Activated CD4-positive, alpha-beta T cell treated with anti-CD3 and anti-CD28 coated beads, Interleukin-2, amount 50 U/mL, for 1 hour (primary cell): ENCODE measurements at places on chromosomes 13 and 19.
A peak's percentile ranks its signal among the peaks of the same experiment; 100 is the strongest.

- no peak for DNase-seq
These were observed 36.1 kb downstream of the CNMD start for GRCh38 chr13:52703482-52703881.

DNA sequence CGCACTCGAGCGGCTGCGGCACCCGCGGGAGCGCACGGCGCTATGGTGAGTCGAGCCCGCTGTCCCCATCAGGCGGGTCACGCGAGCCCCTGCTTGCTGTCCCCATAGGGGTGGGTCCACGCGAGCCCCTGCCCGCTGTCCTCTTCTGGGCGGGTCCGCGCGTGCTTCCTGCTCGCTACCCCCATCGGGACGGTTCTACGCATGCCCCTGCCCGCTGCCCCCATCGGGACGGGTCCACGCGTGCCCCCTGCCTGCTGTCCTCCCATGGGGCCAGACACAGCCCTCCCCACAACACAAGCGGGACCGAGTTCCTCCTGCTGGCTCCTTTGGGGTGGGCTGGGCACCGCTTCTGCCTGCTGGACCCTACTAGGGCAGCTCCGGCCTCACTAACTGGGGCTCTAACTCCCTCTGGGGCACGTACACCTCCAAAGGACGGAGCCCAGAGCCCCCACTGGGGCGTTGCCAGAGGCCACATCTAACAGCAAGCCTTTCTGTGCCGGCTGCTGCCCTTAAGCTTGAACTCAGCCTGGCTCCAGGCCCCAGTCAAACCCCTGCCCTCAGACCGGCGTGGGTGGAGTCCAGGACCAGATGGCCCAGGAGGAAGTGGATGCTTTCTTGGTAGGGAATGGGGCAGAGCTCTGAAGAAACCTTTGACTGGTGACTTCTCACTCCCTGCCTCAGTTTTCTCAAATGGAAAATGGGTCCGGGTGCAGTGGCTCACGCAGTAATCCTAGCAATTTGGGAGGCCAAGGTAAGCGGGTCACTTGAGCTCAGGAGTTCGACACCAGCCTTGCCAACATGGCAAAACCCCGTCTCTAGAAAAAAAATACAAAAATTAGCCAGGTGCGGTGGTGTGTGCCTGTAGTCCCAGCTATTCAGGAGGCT is 722 bp downstream of the COLGALT1 start:
- DNase-seq: no peak

GRCh38 chr19:45780146-45780447 is 2.2 kb downstream of the DMPK start:
- DNase-seq: no peak

- DNase-seq: no peak
These were observed 192.8 kb upstream of the IRS2 start for GRCh38 chr13:109979228-109979627.

- no peak for DNase-seq
These were observed 77.5 kb downstream of the C13orf42 start for GRCh38 chr13:51033421-51034185.

- DNase-seq: no peak
These were observed 45.2 kb upstream of the URI1 start for GRCh38 chr19:29896802-29897201.

DNA sequence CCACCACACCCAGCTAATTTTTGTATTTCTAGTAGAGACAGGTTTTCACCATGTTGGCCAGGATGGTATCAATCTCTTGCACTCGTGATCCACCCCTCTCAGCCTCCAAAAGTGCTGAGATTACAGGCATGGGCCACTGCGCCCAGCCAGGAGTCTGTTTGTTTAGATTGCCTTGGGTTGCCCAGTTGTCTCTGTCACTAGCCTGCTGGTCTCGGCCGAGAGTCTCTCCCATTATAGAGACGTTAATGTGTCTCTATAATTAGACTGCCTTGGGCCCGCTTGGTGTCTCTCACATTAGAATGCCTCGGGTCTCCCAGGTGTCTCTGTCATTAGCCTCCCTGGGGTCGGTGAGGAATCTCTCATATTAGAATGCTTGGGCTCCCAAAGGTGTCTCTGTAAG is 1533.6 kb downstream of the UQCRFS1 start:
- DNase-seq: no peak

DNA sequence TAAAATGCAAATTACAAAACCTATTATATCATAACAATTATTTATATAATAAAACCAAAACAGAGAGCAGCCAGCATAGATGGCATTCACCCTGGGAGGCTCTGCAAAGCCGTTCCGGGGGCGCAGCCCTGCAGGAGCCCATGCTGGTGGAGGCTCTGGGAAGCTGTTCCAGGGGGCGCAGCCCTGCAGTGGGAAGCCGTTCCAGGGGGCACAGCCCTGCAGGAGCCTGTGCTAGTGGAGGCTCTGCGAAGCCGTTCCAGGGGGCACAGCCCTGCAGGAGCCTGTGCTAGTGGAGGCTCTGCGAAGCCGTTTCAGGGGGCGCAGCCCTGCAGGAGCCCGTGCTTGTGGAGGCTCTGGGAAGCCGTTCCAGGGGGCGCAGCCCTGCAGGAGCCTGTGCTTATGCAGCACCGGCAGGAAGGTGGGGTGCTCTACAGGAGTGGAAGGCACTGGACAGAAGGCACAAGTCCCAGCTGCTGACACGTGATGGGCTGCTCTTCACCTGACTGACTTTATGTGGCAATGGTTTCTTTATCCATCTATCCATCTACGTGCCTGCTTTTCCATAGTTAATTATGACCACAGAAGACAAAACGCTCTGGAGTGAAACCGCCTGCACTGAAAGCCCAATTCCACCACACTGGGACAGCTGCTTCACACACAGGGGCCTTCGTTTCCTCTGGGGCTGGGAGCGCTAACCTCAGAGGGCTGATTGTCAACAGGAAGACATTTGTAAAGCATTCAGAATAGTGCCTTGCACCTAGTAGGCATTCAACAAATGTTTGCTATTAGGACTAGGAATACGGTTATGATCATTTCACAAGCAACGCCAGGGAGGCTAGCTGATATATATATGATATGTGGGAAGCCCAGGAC is 23.7 kb downstream of the PCID2 start:
- no peak for DNase-seq

DNA sequence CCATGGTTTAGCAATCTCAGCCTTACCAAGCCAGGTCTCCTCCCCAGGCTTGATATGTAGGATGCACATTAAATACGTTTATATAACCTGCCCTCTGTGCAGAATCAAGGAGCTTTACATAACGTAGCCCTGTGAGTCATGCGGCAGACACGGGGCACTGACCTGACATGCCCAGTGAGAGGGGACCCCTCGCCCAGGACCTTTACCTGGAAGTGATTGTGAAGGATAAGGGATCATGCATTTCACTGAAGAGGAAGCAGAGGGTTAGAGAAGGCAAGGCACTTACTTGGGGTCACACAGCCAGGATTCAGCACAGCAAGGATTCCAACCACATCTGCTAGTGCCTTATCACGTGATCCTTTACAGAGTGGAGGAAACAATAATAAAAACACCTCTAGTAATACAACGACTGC is 18.9 kb upstream of the FOSB start:
- no peak for DNase-seq

DNA sequence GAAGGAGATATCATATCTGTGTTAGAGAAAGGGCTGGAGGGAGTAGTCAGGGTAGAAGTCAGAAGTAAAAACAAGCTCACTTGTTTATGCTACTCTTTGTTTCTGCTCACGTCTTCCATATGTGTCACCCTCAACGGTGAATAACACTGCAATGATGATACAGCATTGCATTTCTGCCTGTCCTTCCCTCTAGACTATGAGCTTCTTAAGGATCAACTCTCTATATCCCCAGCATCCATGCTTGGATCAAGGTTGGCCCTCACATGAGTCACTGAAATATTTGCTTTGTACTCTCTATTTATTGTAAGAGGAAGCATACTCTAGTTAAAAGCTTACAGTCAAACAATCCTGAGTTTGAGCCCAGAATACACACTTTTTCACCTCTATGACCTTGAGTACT is 406.0 kb downstream of the RFC3 start:
- no peak for DNase-seq

GRCh38 chr13:26498656-26499601 is 58.6 kb upstream of the WASF3 start:
- no peak for DNase-seq

- DNase-seq: peak; percentile 47
These were observed 4.0 kb upstream of the NKPD1 start for GRCh38 chr19:45164577-45165335.

DNA sequence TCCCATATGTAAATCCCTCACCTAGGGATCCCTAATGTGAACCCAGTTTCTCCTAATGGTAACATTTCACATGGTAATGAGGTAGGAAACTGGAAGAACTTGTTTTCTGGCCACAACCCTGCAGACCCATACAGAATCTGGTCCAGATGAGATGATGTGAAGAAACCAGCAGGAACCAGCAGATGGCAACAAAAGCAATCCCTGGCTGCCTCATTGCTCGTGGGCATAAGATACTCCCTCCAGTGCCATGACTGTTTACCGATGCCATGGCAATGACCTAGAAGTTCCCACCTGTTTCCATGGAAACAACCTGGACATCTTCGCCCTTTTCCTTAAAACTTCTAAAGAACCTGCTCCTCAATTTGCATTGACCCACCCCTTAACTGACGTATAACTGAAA is 1.4 kb upstream of the CD209 start:
- DNase-seq: no peak

- no peak for DNase-seq
These were observed 20.0 kb downstream of the MAN2B1 start for GRCh38 chr19:12646551-12646950.

- no peak for DNase-seq
These were observed 43.5 kb downstream of the LRCH1 start for GRCh38 chr13:46596466-46596865.

DNA sequence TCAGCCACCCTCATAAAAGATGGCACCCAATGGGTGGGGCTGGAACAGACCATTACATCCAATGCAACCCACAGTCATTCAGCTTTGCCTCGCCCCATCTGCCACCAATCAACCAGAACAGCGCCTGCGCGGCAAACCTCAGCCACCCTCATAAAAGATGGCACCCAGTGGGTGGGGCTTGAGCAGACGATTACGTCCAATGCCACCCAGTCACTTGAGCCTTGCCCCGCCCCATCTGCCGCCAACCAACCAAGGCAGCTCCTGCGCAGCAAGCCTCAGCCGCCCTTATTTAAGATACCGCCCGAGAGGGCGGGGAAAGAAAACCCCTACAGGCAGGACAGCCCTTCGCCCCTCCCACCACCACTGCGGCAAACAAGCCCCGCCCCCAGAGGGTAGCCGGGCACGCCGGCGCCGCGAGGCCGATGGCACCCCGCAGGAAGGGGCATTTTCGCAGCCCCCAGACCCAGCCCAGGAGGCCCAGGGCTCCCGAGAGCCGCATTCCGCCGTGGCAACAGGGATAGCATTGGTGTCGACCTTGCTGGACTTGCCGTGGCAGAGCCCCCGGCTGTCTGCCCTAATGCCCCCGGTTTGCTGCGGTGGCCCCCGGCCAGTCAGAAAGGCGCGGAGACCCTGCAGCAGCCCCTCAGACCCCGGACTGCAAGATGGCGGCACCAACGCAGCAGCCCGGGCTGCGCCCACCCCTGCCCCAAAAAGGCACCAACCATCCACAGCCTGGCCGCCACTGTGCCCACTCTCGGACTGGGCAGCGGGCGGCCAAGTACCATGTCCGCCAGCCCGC is 675 bp downstream of the PEG3 start:
- no peak for DNase-seq

DNA sequence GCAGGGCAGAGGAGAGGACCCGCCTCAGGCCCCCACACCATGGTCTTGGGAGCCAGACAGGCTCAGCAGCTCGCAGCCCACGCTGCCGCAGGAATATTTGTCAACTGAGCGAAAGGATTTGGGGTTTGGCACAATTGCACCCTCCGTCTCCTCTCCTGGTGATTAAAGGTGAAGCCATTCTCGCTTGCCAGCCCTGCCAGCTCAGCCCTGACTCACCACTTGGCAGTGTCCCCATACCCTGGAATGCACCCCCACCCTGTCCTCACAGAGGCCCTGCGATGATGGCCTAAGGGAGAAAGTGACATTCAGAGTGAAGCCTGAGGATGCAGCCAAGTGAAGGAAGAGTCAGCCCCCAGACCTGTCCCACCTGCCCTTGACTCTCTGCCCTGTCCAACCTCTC is 18.8 kb downstream of the CYTH2 start:
- DNase-seq: no peak

DNA sequence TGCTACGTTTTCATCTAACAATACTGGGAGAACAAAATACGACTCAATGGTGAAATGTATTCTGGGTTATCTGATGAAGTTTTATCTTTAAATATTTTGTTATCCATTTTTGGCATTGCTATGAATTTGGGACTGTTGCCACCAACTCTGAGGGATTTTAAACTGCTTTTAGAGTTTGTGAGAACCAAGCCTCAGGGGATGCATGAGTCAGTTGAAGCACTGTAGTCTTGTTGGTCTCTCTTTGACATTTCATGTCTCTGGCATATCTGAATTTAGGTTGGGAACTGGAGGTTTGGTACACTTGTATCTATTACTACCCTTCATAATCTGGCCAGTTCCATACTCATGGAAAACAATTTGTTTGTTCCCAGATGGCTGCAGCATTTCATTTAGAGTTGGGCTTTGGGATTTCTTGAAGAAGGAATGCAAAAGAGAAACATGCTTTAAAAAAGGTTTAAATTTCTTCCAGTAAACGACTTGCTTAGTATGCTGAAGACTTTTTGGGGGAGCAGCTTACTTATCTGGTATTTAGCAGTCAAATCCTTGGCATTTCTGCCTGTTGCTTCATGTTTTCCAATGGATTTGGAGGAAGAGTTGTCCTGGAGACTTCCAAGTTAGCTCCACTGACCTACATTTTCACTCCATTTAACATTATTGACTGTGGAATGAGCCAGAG is 28.9 kb downstream of the ARHGEF7 start:
- DNase-seq: no peak

- no peak for DNase-seq
These were observed 699.0 kb downstream of the FGF9 start for GRCh38 chr13:22369840-22370239.

DNA sequence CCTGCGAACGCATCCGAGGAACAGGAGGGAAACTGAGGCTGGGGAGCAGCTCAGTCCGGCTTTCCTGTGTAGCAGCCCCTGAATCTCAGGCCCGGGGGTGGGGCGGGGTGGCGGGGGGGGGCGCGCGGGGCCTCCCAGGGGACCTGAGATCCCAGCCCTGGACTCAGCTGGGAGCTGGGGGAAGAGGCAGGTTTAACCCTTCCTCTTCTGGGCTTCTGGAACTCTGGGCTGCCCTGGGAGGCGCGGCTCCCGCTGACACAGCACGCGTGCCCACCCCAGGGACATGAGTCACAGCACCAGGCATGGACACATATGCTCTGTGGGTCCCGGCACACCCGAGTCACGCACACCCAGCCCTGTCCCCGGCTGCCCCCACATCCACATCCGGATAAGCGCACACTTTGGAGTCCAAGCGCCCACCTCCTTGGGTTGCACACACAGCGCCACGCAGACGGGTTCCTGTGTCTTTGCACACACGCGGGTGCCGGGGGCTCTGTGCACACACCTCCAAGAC is 3.5 kb upstream of the CIRBP start:
- DNase-seq: no peak

DNA sequence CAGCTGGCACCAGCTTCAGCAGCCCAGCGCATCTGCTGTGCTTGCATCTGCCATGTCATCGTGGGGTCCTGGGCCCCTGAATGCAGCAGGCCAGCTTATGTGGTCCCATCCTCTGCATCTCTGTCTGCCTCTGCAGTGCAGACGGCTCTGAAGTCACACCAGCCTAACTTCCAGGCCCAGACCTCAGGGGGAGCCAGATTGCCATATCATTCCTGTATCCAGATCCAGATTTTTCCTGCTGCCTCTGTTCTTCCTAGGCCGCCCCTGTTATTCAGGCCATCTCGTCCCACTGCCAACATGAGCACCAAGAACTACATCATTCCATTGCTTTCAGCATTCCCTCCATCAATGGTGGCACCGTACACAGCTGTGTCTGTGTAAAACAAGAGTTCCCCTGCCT is 571.6 kb downstream of the UQCRFS1 start:
- no peak for DNase-seq
